ENCODE measurements at places on chromosomes 6 and 20. TPM values are rescaled to one million over a fixed set of nuclear protein-coding genes. Genes with fewer than 3 reads are reported as not detected.

PAK5 gene
- not detected for total RNA-seq

HLA-DQA2 gene
- not detected for total RNA-seq

TUBB2B gene
- total RNA-seq, result 11.0 TPM

ACSS1 gene
- total RNA-seq, result 5.2 TPM

JARID2 gene
- 3.7 TPM for total RNA-seq

CCR6 gene
- not detected for total RNA-seq

EGFL8 gene
- 1.2 TPM for total RNA-seq

SPDEF gene
- total RNA-seq, result not detected

JPH2 gene
- 1.4 TPM for total RNA-seq

METTL24 gene
- not detected for total RNA-seq

All from myometrial cell (primary cell).